ENCODE measurements at places on chromosomes 1 and 21.

- no peak for DNase-seq
Observed at GRCh38 chr1:17831597-17831996, 76.5 kb downstream of the ACTL8 start.

- DNase-seq, result no peak
Observed at GRCh38 chr1:173276922-173277800, 70.0 kb upstream of the TNFSF4 start.

DNA sequence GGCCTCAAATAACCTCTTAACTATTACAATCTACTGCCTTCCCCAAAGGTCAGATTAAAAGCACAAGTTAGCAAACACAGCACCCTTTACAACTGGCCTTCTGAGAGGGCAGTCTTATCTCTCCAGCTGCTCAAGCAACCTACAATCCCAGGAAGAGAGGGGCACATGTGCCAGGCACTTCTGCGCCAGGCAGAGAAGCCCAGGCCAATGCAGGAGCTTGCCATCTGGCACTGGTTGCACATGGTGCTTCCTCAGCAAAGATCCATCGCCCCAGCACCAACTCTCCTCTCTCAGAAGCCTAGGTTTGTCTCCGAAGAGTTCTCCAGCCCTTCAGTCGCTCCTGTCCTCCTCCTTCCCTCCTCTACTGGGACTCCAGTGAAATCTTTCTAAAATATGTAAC, 2.5 kb downstream of the STK40 start:
- DNase-seq, result no peak

DNA sequence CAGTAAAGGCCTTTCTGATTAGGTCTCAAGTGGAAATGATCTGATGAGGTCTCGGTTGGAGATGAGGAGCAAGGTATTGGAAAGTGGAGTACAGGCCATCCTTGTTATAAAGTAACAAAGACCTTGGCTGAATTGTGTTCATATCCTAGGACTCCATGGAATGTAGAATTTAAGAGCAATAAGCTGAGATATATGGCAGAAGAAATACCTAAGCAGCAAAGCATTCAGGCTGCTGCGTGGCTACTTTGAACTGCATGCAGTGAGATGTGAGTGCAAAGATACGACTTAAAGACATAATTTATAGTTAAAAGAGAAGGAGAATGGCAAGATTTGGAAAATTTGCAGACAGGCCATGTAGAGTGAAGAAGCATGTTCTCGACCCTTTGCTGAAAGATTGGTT, 11.2 kb upstream of the XPR1 start:
- no peak for DNase-seq

DNA sequence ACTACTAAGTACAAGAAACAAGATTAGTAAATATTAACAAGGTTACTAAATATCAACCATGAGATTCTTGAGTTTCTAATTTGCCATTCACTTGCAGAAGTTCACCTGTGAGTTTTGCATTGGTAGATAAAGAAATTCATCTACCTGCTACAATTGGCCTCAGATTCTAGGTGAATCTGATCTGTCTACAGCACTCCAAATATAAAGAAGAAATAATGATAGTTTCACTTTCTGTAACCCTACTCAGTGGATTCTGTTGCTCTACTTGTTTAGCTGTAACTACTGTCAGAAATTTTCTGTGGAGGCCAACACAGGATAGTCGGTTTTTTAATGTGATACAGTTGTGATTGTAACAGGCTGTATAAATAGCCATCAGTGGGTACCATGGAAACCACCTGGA, 118.6 kb downstream of the NR5A2 start:
- no peak for DNase-seq

DNA sequence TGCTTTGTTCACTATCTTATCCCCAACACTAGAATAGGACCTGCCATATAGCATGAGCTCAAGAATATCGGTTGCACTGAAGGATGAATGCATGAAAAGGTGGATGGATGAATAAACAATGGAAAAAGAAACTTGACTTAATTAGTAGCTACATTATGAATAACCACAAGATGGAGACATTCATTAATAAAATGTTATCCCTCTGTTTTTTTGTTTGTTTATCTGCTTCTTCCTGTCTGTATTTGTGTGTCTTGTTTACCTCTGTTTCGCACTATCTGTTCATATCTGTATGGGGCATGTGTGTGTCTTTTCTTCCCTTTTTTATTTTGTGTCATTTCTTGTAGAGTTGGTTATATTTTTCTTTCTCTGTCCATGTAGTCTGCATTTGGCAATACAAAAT, 1.1 kb upstream of the OR14I1 start:
- DNase-seq, result no peak

GRCh38 chr1:36067871-36068270, 16.0 kb upstream of the TEKT2 start:
- DNase-seq, result no peak

DNA sequence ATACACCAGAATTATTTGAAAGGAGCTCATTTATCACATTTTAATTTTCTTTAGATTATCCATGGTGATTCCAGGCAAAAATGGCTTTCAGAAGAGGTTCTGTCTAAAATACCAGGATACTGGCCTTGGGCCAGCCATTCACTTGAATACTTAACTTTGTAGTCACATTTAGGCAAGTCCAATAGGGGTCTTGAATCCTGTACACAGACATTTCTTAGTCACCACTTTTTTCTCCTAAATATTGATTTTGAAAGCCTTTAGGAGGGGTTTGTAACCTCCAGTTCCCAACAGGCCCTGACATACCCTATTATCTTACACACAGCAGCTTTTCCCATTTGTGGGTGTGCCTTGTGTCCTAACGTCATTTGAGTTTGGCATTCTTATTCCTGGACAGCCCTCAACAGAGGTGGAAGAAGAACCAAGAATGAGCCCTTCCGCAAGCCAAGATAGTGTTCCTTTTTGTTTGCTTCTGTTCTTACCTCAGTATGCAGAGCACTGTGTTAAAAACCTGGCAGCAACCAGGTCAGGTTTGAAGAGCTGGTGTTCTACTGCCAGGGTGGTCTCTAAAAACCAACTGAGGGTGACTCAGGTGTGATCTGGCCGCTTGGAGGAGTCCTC, 19.5 kb downstream of the MAP3K7CL start:
- DNase-seq, result no peak

GRCh38 chr1:24182061-24182460, 5.0 kb downstream of the IFNLR1 start:
- no peak for DNase-seq

- no peak for DNase-seq
Observed at GRCh38 chr1:147492207-147492606, 49.1 kb upstream of the BCL9 start.

- DNase-seq, result no peak
Observed at GRCh38 chr1:228108055-228108690, 926 bp downstream of the MRPL55 start.

DNA sequence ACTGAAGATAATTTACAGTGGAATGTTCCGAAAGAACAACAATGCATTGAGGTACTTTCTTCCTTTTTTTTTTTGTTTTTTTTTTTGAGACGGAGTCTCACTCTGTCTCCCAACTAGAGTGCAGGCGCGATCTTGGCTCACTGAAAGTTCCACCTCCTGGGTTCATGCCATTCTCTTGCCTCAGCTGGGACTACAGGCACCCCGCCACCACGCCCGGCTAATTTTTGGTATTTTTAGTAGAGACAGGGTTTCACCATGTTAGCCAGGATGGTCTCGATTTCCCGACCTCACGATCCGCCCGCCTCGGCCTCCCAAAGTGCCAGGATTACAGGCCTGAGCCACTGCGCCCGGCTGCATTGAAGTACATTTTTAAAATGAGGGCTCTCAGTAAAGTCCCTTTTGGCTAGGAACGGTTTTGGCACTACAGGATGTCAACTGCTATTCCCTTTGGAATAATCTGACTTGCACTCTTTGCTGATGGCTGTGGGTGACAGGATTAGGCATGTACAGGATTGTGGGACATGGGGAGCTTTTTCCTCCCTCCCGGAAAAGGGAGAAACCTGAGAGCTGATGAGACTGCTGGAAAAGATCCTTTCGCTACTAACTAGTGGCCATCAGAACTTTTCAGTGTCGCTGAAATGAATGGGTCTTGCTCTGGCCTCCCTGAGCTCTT, 56.9 kb upstream of the EDEM3 start:
- DNase-seq, result no peak

DNA sequence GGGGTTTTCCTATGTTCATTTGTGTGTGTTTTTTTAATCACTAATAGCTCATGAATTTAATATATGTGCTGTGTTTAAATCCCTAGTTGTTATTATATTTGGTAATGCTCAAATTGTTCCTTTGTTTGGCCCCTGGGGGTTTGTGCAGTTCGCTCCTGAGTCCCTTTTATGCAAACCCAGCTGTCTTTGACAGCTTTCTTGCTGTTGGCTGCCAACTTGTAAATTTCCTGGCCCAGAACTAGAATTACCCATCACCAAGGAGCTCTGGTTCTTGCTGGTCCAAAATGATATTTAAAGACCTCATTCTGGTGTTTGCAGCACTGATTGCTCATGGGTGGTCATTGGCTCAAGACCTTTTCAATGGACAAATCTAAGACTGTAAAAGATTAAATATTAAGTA, 39.6 kb upstream of the PGBD5 start:
- DNase-seq, result no peak

GRCh38 chr1:26717017-26717491, 21.2 kb downstream of the ARID1A start:
- DNase-seq, result no peak

Measured in stimulated activated CD4-positive, alpha-beta T cell treated with anti-CD3 and anti-CD28 coated beads, Interleukin-1b, Interleukin-23, amount 100 ng/mL, for 48 hours (primary cell).